ENCODE measurements at places on chromosomes 3 and 15.

DNA sequence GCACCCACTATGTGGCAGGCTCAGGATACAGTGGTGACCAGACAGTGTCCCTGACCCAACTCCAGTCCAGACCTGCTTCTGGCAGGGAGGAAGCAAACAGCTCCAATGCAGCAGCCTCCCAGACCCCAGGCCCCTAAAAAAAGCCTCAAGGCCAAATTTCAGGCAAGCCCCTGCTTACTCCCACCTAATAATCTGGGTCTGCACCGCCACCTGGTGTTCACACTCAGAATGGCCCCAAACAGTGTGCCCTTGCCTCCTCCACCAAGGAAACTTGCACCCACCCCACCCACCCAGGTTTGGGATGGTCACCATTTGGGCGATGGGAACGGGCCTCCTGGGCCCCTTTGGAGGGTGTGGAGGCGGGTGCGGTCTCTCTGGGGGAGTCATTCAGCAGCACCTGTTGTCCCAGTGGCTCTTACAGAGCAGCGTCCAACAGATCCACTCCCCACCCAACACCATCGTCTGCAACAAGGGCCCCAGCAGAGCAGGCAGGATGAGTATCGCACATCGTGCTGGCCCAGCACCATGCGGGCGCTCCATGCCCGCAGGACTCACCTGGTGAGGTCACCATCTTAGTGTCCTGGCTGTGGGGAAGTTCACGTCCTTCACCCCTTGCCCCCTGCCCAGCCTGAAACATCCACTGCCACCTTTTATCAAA lies 17.3 kb downstream of the C3orf18 start:
- peak; percentile 80 for DNase-seq

GRCh38 chr15:89194608-89195007 lies 26.8 kb downstream of the RLBP1 start:
- DNase-seq: no peak

DNA sequence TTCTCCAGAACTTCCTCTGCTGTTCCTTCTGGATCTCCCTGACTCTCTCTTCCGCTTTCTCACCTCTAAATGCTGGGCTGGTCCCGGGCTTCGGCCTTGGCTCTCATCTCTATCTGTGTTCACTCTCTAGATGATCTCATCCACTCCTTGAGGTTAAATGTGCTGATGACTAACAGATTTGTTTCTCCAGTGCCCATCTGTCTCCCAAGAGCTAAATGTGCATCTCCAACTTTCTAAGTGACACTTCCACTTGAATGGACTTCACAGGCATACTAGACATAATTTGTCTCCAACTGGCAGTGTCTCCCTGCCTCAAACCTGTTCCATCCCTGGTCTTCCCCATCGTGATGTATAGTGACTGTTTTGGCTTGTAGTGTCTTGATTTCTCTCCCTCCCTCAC lies 95.3 kb downstream of the ITPR1 start:
- DNase-seq: no peak

DNA sequence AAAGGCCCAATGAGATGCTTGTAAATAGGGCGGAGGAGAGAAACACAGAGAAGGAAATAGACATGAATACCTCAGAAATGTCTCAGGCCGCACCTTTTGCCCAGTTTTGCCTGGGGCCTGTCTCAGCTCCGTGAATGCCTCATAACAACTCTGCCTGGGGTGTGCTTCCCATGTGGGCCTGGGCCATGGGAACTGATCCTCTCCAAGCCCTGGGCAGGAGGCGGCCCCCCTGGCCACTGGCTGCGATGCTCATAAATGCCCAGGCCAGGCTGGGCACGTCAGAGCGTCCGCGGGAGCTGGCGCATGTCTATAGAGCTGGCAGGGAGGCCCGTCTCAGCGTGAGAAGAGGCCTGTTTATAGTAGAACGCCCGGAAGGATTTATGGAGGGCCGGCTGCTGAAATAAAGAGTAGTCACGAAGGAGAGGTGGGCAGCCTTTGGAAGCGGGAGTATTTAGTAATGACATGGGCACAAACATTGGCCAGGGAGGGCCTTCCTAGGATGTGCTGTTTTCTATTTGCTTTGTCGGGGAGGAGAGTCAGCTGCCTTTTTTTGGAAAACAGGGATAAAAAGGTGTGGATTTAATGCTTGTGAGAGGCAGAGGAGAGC lies 85.9 kb upstream of the IGF1R start:
- peak; percentile 51 for DNase-seq

DNA sequence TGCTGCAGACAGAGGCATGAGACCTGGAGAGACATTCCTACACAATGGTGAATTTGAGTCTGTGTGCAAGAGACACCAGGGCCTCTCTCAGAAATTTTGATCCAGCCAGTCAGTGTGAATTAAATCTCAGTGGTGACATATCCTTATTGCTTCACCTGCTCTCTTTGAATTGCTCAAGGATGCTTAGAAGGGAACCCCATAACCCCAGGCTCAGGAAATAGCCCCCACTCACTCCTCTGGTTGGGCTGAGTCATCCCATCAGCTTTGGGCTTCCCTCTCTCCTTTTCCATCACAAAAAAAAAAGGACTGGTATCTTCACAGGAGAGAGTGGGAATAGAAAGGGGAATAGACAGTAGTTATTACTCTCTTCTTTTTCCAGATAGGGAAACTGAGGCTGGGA lies 33.0 kb upstream of the LARS2 start:
- no peak for DNase-seq

DNA sequence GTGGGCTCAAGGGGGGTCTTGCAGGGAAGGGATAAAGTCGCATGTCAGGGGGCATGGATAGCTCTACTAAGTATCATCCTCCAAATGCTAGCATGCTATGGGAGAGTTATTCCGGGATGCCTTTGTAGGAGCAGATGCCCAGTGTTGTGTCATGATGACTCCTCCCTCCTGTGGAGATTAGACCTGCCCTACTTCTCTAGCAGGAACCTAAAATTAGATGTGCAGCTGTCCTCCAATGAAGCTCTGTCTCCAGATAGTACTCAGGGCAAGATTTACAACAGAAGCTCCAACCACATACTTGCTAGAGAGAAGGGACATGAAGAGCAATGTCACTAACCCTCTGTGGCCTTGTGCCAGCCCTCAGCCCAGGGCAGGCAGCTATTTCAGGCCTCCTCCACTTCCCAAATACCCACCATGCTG lies 82.5 kb downstream of the AGBL1 start:
- no peak for DNase-seq

GRCh38 chr3:30620402-30621360 lies 14.3 kb downstream of the TGFBR2 start:
- no peak for DNase-seq

GRCh38 chr3:46221938-46222337 lies 13.8 kb upstream of the CCR1 start:
- no peak for DNase-seq

DNA sequence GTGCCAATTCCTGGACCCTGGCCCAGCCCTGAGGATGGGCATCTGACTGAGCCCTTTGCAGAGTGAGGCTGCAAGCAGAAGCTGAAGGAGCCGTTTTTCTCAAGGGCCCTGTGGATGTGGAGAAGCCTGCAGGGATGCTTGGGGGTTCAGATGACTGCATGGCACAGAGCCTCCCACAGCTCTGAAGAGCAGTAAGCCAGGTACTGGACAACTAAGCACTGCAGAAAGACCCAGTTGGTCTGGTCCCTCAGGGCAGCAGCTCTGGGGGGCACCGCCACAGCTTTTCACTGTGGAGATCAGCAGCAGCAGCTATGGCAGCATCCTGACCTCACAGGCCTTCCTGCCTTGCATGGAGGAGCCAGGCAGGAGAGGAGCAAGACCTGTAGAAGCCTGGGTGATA lies 67.6 kb downstream of the CRYGS start:
- DNase-seq: no peak

DNA sequence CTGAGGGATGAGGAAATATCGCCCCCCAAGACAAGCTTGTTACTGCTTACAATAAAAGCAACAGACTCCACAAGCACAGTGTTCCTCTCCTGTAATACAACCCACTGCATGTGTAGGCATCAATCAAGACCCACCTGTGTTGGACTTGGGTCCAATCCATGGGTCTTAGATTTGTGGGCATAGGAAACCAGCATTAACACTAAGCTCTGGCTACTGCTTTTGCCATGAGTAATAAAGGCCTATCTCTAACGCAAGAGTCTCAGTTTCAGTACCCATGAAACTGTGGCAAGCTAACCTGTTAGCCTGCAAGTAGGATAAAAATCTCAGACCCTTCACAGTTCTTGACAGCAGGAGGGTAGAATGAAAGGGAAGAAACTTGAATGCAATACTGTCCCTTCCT lies 5.2 kb upstream of the EIF1B start:
- no peak for DNase-seq

DNA sequence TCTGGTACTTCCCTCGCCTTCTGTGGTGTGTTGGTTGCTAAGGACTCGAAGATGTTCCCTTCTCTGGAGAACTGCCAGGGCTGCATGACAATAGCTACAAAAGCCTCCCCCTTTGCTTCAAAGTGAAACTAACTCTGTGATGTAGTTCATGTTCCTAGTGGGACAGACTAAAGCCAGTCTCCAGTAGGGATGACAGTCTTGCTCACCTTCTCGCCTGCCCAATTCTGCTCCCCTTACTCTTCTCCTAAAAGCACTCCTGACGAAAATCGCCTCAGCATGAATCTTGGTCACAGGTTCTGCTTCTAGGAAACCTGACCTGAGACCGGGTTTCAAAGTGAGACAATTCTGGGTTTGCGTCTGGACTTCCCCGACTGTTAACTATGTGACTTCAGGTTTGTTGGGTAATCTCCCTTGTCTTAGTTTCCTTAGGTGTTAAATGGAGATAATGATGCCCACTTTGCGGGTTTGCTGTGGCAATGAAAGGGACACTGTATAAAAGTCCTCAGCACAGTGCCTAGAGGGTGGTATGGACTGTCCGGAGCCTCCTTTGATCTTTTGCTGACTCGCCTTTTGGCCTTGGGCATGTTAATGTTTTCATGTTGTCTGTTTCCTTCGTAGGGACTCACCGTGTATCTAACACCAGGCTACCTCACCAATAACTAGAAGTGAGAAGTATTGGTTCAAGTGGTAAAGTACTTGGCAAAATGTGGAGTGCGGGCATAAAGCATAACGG lies 24.9 kb upstream of the THRB start:
- no peak for DNase-seq

- DNase-seq: no peak
Measured at GRCh38 chr3:116240261-116240660, 205.0 kb downstream of the LSAMP start.

DNA sequence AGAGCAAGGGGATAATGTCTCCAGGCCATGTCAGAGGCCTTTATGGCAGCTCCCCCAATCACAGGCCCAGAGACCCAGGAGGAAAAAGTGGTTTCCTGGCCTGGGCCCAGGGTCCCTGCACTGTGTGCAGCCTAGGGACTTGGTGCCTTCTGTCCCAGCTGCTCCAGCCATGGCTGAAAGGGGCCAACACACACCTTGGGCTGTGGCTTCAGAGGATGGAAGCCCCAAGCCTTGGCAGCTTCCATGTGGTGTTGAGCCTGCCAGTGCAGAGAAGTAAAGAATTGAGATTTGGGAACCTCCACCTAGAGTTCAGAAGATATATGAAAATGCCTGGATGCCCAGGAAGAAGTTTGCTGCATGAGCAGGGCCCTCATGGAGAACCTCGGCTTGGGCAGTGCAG lies 18.1 kb upstream of the TP63 start:
- no peak for DNase-seq

DNA sequence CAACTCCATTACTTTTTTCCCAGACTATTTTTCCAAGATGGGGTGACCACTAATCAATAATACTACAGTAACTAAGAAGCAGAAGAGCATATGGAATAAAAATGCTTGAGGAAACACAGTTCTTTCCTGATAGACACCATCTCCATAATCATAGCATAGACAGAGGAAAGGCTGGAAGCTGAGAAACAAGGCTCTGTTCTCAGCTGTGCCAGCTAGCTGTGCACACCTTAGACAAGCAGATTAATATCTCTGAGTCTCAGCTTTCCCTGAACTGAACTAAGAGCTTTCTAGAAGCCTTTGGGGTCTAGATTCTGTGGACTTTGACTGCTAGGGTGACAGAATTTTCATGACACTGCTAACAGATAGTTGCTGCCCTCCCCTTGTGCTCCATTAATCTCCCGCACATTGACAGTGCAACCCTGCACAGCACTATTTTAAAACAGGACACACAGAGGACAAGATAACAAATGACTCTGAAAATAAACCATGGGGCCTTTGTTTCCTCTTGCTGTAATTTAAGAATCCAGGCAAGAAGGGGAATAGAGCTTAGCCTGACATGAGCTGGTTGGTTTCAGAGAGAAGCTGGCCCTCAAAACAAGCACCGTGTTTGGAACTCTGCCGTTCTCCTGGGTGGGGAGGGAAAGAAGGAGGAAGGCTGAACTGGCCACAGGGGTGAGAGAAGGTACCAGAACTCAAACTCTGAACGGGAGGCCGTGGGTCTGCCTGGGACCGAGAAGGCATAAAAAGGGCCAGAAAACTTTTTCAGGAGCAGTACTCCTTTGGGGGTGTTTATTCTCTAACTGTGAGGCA lies 67.4 kb downstream of the ATP13A5 start:
- no peak for DNase-seq

DNA sequence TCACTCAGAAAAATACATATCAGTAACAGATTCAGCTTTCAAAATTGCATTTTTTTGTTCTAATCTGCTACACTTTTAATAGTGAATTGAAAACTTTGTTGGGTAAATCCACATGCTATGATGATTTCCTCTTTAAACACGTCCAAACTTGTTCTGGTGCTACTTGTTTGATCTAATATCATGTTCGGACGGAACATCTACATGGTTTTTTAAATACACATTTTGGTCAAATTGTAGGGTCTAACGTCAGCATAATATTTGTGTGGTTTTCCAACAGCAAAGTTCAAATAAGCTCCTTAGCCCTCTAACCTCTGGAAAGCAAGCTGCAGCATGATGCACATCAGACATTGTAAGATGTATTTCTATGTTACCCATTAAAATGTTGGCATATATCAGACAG lies 98.5 kb upstream of the OSTN start:
- no peak for DNase-seq

- no peak for DNase-seq
Measured at GRCh38 chr3:185789134-185789533, 35.7 kb downstream of the IGF2BP2 start.

DNA sequence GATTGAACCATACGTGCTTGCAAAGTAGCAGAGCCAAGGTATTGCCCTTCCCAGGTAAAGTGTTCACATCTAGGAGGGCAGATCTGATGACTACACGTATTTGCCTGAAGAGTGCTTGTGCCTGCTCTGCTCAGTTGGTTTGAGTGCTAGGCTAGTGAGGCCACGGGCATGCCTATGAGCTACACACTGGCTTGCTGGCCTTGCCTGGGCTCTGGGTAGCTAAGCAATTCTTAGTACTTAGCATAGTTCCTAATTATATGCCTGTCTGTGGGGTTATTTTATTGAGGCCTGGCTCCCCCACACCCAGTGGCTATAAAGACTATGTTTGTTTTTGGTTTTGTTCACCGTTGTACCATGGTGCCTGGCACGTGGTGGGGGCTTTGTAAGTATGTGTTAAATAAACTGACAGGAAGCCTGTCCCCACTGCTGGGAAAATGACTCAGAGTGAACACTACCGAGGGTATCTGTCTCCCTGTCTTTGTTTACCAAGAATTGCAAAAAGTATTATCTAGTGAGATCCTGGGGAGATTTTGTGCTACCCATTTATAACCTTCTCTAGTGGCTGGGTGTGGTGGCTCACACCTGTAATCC lies 72.1 kb upstream of the ETV5 start:
- DNase-seq: peak; percentile 27

All from type B pancreatic cell (in vitro differentiated cells).